GM20000 (cell line): ENCODE measurements at places on chromosomes 3 and 15.
A peak's percentile ranks its signal among the peaks of the same experiment; 100 is the strongest.

DNA sequence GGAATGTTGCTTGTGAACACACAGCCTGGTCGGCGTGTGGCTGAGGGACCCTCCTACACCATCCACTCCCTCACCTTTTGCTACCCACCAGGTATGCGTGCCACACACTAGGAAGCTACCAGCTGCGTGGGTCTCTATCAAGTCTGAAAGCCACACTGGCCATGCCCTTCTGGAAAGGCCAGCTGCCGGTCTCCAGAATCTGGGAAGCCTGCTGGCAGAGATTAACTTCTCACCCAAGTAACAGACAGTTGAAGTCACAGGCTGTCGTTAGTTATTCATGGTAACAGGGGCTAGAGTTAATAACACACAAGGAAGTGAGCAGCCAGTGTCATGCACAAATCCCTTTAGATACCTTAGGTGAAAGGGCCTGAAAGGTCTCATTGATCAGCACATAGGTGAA is 48.1 kb downstream of the SUSD5 start:
- no peak for DNase-seq

- DNase-seq, result peak; percentile 10
These were observed 374.1 kb downstream of the EFHB start for GRCh38 chr3:19559724-19560442.

DNA sequence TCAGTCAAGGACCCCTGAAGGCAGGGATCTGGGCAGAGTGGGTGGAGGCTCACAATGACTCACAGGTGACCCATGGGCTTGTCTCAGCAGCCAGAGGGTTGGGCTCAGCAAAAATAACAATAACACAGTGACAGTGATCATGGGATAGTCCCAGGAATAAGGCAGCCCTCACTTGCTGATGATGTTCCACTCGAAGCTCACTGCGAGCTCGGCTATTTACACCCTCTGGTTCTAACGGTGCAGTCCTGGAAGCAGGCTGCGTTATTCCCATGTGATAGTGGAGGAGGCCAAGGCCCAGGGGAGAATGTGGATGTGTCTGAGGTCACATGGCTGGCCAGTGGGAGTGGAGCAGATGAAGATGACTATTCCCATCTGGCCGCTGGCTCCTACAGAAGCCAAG is 16.2 kb downstream of the CCDC33 start:
- DNase-seq, result no peak

- DNase-seq, result no peak
These were observed 108.5 kb downstream of the SYNPR start for GRCh38 chr3:63386568-63386967.

GRCh38 chr3:153247331-153248330 is 85.6 kb downstream of the RAP2B start:
- DNase-seq, result no peak

DNA sequence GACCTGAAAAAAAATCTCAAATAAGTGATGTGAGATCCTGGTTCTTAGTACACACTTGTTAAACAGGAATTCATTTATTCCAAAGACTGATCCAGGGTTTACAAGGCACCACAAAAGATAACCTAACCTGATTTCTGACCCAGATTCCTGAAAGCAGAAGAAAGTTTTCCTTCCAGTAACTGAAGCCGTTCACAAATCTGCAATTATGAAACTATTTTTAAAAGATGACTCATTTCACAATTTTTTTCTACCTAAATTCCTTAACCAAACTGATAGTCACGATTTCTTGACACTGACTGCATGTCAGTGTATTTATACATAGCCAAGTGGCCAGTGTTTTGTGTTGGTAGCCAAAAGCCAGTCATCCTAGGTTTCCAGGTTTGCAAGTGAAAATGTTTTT is 17.1 kb downstream of the SLC9A9 start:
- DNase-seq, result no peak

GRCh38 chr3:134357261-134357913 is 16.9 kb downstream of the AMOTL2 start:
- no peak for DNase-seq

DNA sequence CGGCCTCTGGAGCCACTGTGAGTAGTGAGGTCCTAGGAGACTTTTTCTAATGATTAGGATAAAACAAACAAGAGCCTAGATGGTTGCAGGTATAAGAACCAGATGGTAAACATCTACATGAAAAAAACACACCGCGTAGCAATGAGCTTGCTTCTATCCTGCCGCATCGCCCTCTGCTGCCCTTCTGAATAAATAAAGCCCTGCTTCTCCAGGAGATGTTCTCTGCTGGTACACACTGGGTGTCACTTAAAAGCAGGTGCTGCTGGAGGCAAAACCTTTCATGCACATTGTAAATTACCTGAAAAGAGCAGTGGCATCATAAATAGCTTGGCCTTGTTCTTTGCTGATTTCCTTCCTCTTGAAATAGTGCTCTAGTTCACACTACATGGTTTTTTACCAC is 164.4 kb upstream of the TOPAZ1 start:
- DNase-seq, result no peak

GRCh38 chr3:183437666-183438564 is 9.5 kb upstream of the MCF2L2 start:
- DNase-seq, result no peak

DNA sequence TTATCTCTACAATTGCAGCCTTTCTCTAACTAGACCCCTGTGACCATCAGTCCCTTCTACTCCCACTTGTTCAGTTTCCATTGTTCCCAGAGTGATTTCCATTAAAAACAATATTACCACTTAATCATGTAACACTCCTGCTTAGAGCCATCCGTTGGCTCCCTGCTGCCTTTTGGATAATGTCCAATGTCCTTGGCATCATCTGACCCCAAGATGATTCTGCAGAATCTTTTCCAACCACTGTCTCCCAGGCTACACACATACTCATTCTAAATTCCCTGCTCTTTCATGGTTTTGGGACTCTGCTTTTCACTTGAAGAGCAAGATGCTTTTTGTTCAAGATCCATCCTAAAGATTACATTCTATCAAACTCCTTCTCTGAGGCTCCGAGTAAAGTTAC is 7.1 kb downstream of the KCNH8 start:
- no peak for DNase-seq

DNA sequence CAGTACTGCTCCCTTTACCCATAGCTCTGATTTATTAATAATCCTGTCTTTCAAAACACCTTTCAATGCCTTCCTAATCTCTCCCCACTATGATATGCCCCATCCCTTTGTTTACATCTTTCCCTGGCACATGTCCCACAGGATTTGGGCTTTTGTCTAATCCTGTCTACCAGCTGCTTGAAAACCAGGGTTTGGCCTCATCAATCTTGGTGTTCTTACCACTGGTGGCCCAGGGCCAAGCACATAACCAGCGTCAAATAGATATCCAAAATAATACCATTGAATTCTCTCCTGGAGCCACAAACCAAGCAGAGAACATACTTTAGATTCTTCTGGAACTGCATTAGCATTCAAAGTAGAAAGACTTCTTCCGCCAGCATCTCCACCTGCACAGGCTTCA is 104.8 kb upstream of the PPP2R3A start:
- DNase-seq, result no peak

GRCh38 chr3:115436767-115437301 is 186.5 kb upstream of the GAP43 start:
- DNase-seq, result no peak

DNA sequence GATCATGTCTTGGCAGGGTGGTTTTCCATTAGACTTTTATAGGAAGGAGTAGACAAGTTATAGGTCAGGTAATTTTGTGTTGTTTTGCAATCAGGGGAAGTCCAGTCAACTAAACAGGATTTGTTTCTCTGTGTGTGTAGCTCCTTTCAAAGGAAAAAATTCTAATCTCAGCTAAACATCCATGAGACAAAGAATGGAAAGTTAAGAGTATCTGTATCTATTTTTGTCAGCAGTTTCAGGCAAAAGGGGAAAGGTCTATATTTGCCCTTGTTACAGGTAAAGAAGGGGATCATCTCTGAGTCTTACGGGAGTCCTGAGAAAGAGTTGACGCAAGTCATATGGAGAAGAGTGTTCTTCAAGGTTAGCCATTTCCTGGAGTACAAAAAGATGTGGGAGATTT is 79.3 kb downstream of the GAP43 start:
- no peak for DNase-seq

DNA sequence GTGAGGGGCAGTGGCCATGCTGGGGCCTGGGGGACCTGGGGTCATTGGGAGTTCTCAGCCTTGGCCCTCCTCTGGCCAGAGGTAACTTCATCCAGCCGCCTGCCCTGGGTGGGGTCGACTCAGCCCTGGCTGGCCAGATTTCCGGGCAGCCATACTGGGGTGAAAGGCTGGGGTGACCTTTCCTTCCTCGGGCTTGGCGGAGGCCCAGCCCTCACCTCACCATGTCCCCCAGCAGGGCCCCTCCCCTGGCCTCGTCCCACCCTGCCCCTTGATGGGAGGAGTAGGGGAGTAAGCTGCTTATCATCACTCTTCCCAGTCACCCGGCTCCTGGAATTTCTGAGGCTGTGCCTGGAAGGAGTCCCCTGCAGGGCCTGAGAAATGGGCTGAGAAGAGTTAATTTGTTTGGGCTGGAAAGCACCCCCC is 5.4 kb downstream of the SEMA3F start:
- no peak for DNase-seq

DNA sequence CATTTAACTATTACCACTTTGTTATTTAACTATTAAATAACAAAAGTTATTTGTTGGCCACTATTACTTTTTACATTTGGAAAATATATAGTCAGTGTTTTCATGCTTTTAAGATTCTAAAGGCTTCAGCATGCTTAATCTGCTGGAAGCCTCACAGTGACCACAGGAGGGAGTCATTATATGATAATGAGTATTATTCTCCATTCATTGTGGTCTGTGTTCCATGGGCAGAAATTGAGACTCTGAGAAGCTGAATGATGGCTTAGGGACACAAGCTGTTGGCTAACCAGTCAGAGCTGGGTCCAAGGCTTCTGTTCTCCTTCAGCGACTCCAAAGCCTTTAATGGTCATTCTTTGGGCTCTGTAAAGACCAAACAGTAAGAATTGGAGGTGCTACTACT is 64.7 kb downstream of the BFSP2 start:
- no peak for DNase-seq

GRCh38 chr15:88571153-88571851 is 24.8 kb upstream of the DET1 start:
- DNase-seq, result peak; percentile 1

GRCh38 chr3:24829011-24829581 is 334.4 kb upstream of the THRB start:
- no peak for DNase-seq

GRCh38 chr15:65089206-65089824 is 12.8 kb downstream of the KBTBD13 start:
- no peak for DNase-seq
